ENCODE measurements at places on chromosomes 2 and 18.

DNA sequence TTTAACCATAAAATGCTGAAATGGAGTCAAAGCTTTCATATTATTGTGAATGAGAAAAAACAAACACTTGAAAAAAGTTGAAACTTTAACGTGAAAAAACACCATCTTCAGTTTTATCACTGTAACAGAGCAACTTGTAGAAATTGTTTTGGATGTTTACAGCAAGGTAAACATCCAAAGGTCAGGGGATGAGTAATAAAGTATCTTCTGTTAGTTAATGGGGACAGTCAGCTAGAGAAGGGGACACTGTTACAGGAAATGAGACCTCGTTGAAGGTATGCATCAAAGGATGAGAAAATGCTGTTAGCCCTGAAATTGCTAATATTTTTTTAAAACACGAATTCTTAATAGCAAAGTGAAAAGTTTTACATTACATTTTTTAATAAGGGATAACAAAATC lies 2.9 kb downstream of the RHBDD1 start:
- no peak for DNase-seq

- peak; percentile 79 for DNase-seq
These were observed 127.3 kb downstream of the PRKCE start for GRCh38 chr2:45778720-45779171.

DNA sequence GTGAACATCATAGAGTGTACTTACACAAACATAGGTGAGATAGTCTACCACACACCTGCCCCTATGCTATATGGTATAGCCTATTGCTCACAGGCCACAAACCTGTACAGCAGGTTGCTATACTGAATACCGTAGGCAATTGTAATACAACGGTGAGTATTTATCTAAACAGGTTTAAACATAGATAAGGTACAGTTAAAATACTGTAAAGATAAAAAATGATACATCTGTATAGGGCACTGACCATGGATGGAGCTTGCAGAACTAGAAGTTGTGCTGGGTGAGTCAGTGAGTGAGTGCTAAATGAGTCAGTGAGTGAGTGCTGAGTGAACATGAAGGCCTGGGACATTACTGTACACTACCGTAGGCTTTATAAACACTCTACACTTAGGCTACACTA lies 267.0 kb upstream of the HS6ST1 start:
- DNase-seq: peak; percentile 6

DNA sequence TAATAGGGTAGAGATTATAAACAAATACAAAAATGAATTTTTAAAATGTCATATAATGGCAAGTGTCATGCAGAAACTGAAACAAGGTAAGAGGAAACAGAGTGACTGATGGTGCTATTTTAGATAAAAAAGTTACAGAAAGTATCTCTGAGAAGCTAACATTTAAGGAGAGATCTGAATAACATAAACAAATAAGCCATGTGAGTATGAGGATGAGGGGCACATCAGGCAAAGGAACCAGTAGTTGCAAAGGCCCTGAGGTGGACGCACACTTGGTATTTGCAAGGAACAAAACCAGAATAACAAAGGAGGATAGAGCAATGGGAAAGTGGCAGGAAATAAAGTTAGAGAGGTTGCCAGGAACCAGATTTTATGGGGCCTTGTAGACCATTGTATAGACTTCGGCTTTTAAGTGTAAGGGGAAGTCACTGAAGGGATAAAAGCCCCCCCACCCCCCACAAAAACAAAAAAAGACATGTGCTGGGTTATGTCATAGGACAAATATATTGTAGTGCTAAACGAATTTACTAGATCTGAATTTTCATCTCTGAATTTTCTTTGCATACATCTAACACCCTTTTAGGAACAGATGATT lies 159.2 kb downstream of the DTNB start:
- no peak for DNase-seq

GRCh38 chr2:123746006-123746405 lies 279.1 kb upstream of the CNTNAP5 start:
- DNase-seq: peak; percentile 54

- DNase-seq: peak; percentile 80
These were observed 18.3 kb upstream of the ARHGAP15 start for GRCh38 chr2:143110758-143111428.

- no peak for DNase-seq
These were observed 1.3 kb downstream of the RTP5 start for GRCh38 chr2:241870611-241871537.

GRCh38 chr2:237798236-237799059 lies at the start of gene RBM44:
Gene RBM44, plus strand, starts transcription at chr2:237798779. Its CDS starts 14,831 bp downstream, at chr2:237813610.
- no peak for DNase-seq

DNA sequence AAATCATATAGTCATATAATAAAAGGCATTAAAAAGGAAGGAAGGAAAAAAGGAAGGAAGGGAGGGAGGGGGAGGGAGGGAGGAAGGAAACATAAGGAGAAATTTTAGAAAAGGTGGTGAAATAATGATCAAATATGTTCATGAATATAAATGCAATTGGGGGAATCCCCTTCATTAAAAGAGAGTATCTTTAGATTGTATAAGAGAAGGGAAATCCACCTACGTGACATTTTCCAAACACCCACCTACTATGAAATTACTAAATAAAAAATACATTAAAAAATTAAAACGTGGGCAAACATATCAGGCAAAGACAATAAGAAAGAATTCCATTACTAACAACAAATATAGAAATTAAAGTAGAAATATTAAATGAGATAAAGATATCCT lies 203.4 kb upstream of the PARD3B start:
- no peak for DNase-seq

GRCh38 chr2:117794668-117795067 lies 19.8 kb upstream of the DDX18 start:
- DNase-seq: no peak
